ENCODE measurements at places on chromosomes 6 and 20.

DNA sequence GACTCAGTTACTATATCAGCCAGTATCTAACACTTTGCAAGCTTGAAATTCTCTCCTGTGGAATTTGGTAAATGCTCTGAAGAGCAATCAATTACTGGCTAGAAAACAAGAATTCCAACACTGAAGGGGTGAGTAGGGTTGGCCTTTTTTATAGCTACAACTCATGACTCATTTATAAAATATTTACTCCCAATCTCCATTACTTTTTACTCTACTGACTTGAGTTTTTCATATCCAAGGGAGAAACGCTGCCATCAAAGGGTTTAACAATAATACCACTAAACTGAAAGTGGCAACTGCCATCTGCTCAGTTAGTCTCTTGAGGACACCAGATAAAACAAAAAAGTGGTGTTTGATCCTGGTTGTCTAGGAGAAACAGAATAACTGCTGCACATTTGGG is 203.1 kb downstream of the UBE3D start:
- DNase-seq, result peak; percentile 59

DNA sequence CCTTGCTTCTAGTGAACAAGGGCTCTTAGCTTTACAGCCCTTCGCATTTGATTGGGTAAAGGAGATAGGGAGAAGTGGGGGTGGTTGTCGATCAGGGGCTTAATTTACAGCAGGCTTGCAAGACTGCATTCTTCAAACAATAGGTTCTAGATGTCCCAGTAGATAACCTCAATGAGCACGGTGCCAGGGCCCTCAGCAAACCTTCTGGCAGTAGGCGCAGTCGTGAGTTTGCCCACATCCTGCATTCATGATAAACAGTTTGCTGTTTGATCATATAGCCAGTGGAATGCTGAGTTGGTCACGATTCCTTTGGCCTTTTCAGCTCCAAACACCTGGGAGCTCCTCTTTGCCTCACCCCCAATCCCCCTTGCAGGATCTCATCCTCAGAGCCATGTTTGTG is 27.5 kb downstream of the SUN5 start:
- DNase-seq, result no peak

- no peak for DNase-seq
These were observed 58.6 kb downstream of the EFCAB8 start for GRCh38 chr20:32917191-32917950.

- DNase-seq, result no peak
These were observed 30.3 kb upstream of the MAPK13 start for GRCh38 chr6:36099869-36100483.

DNA sequence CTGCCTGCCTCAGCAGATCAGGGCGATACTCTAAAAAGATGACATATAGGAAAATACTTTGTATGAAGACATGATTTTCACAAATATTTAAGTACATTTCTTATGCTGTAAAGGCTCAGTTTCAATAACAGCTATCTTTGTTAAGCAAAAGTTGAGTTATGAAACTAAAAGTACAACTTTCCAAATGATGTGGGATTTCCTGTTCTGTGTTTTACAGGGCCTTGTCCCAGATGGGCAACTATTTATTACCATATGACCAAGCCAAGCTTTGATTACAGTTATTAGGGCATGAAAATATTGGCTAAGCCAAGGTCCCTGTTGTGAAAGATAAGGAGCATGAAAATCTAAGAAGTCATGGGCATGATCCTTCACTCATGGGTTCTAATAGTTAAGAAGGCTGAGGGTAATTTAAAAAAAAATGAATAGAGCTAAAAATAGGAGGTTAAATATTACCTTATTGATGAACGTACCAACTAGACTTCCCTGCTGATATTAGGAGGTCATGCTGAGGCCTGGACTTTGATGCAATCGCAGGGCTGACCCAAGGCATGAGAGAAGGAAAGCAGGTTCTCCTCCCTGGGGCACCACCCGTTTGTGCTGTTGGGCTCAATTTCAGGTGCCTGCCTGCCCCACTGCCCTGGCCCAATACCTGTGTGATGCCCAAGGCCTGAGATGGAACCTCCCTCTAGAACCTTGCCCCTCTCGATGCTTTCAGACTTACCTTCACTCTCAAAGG is 294.4 kb upstream of the PRDM1 start:
- DNase-seq, result no peak

DNA sequence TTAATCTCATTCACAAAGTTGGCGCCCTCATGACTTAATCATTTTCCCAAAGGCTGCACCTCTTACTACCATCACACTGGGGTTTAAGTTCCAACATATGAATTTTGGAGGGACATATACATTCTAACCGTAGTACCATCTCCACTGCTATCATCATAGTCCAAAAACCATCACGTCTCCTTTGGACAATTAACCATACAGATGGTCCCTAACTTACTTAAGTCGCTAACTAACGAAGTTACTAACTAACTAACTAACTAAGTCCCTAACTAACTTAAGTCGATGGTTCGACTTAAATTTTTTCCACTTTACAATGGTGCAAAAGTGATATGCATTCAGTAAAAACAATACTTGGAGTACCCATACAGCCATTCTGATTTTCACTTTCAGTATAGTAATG is 24.0 kb upstream of the TBC1D22B start:
- no peak for DNase-seq

GRCh38 chr20:50099113-50099512 is 13.8 kb downstream of the UBE2V1 start:
- no peak for DNase-seq

GRCh38 chr20:5463007-5463686 is 146.4 kb upstream of the PROKR2 start:
- DNase-seq, result no peak

DNA sequence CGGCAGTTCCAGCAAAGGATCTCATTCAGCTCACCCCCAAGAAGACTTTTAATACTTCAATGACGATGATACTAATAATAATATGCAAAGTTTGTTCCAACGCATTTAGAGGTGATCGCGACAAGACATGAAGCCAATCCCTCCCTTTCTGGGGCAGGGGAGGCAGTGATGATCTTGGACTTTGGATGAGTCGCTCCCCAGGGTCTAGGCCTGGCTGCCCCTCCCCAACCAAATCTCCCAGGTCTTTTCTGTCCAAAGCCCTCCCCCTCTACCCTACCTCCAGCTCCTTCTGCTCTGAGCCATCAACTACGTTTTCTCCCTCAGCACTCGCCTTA is 33.9 kb downstream of the HLA-A start:
- DNase-seq, result no peak

- DNase-seq, result no peak
These were observed 26.4 kb downstream of the LIN28B start for GRCh38 chr6:104983296-104983695.

- no peak for DNase-seq
These were observed 224.9 kb upstream of the QKI start for GRCh38 chr6:163189609-163190008.

- no peak for DNase-seq
These were observed 1.7 kb upstream of the HSD17B8 start for GRCh38 chr6:33202799-33203198.

DNA sequence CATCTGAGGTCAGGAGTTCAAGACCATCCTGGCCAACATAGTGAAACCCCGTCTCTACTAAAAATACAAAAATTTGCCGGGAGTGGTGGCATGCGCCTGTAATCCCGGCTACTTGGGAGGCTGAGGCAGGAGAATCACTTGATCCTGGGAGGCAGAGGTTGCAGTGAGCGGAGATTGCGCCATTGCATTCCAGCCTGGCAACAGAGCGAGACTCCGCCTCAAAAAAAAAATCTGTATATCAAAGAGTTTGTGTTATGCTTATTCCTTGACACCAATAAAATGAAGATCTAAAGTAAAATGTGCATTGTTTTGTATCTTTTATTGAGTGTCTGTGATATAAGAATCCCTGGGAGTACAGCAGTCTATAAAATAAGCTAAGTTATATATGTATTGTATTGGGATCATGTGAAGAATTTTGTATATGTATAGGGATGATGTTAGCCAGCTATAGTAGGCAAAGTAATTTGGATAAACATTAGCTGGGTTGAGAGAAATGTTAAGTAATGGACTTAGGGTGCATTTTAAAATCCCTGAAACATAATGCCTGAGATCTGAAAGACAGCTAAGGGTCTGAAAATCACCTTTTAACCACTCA is 10.9 kb downstream of the TBP start:
- DNase-seq, result no peak

DNA sequence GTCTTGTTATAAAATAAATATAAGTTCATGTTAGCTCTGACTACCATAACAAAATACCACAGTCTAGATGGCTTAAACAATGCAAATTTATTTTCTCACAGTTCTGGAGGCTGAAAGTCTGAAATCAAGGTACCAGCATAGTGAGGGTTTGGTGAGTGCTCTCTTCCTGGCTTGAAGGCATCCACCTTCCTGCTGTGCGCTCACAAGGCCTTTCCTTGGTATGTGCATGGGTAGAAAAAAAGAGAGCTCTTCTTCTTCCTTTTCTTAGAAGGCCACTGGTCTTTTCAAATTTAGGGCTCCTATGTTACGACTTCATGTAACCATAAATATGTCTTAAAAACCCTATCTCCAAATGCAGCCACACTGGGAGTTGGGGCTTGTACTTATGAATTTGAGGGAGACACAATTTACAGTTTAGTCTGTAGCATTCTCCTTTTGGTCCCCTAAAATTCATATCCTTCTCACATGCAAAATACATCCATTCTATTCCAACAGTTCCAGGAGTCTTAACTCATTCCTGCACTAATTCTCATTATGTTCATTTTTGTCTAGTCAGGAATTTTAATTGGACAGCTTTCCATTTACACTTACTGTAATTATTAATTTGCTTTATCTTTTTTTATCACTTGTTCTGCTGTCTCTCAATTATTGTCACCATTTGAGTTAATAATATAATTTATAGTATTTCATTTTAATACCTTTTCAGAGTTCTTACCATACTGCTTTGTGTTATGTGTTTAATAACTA is 381.9 kb upstream of the EPHA7 start:
- DNase-seq, result no peak

GRCh38 chr6:165791876-165792437 is 128.9 kb upstream of the PDE10A start:
- DNase-seq, result no peak

GRCh38 chr6:34360556-34360955 is 31.9 kb downstream of the NUDT3 start:
- DNase-seq, result no peak

DNA sequence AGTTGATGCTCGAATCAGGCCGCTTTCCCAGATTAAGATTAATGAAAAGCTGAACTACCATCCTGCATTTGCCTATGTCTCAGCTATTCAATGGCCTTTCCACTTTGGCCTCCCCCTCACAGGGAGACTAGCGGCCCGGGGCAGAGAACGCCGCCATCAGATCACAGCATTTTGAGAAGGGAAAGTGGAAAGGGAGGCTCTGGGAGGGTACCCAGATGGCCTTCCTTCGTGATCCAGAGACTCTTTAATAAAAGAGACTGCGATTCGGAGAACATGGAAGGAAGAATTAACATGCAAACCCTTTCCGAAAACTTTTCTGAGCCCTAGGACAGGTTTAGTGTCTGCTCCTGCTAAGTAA is 533 bp downstream of the MRPS18A start:
- DNase-seq, result no peak

GRCh38 chr6:151029970-151030369 is 164.5 kb downstream of the MTHFD1L start:
- no peak for DNase-seq

- DNase-seq, result no peak
These were observed 20.7 kb upstream of the RREB1 start for GRCh38 chr6:7087066-7087465.

DNA sequence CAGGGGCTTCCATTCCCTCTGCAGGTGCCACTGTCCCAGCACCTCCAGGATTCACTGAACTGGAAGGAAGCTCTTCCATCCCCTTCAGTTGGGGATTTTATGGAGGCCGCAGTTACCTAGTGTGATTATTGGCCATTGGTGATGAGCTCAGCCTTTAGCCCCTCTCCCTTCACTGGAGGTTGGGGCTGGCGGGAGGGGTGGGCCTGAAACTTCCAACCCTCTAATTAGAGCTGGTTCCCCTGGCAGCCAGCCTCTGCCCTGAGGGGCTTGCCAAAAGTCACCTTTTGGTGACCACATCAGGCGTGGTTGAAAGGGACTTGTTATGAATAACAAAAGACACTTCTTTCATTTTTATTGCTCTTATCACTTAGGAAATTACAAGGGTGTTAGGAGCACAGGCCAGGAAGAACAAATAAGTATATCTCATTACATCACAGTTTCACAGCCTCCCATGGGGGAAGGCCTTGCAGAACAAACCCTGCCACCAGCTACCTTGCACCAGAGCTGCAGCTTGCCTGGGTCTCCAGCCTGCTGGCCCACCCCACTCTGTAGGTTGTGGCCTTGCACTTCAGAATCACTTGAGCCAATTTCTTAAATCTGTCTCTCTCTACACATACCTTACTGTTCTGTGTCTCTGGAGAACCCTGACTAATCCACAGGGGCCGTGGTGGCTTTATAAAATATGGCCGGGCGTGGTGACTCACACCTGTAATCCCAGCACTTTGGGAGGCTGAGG is 5.0 kb downstream of the PYGB start:
- no peak for DNase-seq

- no peak for DNase-seq
These were observed 859 bp upstream of the SMIM29 start for GRCh38 chr6:34249469-34250261.

GRCh38 chr6:6801005-6801335 is 212.4 kb downstream of the LY86 start:
- DNase-seq, result no peak

- DNase-seq, result peak; percentile 18
These were observed 66.2 kb downstream of the ABHD12 start for GRCh38 chr20:25324412-25324811.

DNA sequence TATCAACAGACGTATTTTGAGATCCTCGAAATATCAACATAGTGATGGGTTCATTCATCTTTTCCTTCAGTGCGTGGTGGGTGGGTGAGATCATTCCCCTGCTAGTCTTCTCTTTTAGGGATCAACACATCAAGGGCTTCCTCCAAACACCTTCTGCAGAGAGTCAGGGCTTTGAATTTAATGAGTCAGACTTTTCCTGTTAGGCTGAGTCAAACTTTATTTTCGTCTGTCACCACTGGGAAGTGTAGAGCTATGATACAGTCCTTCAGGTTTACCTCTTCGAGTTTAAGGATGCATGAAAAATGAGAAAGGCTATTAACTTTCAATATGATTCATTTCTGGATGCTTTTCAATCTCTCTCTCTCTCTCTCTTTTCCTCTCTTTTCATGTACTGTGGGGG is 189.1 kb downstream of the BMP2 start:
- DNase-seq, result no peak

DNA sequence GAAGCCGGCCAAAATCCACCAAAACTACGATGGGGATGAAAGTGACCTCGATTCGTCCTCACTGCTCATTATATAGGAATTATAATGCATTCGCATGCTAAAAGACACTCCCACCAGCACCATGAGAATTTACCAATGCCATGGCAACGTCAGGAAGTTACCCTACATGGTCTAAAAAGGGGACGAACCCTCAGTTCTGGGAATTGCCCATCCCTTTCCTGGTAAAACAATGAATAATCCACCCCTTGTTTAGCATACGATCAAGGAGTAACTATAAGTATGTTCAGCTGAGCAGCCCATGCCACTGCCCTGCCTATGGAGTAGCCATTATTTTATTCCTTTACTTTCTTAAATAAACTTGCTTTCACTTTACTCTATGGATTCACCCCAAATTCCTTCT is 20.1 kb upstream of the FAM110A start:
- no peak for DNase-seq

All from muscle of back (tissue), 13 donors.